Pancreas (tissue), 10 donors: ENCODE measurements at places on chromosomes 16 and 17. TPM values are rescaled to one million over a fixed set of nuclear protein-coding genes. Genes with fewer than 3 reads are reported as not detected.

The CD300LG gene
- total RNA-seq, result 0.56 TPM

The PRR35 gene
- total RNA-seq, result 0.61 TPM

GRCh38 chr16:87924041-87924810 is 12.1 kb downstream of the CA5A start:
- DNase-seq, result no peak
- peaks cover 5% of the 10 kb centered on the region for H3K4me1 ChIP-seq
- no peaks in the 10 kb centered on the region for H3K27me3 ChIP-seq
- H3K27ac ChIP-seq, result no peak overlapping the region
- H3K4me3 ChIP-seq, result no peak overlapping the region

DNA sequence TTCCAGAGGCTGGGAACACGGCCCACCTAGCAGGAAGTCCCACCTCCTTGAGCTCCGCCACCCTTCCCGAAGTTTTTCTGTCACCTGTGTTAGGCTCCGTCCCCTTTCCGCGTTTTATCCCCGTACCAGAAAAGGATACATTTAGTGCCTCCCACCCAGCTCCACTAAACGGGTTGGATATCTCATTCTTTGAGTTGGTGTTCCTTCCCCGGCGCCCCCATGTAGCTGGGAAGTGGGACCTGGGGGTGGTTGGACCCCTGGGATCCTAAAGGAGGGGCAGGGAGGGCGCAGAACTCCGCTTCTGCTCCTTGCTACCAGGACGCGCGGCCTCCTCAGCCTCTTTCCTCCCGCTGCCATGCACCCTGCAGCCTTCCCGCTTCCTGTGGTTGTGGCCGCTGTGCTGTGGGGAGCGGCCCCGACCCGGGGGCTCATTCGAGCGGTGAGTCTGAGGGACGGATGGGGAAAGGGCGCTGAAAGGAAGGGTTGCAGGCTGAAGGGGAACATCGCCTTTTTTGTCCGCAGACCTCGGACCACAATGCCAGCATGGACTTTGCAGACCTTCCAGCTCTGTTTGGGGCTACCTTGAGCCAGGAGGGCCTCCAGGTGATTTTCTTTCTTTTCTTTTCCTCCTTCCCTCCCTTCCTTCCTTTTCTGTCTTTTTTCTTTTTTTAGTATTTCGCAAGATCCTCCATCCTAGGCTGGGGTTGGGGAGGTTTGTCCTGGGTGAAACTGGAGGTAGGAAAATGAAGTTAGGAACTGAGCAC is 669 bp downstream of the RNF167 start:
- peaks cover 5% of the 10 kb centered on the region for H3K4me1 ChIP-seq
- H3K4me3 ChIP-seq, result peak overlapping the region; percentile 97
- H3K36me3 ChIP-seq, result no peaks in the 10 kb centered on the region
- peak overlapping the region; percentile 88 for H3K27ac ChIP-seq

DNA sequence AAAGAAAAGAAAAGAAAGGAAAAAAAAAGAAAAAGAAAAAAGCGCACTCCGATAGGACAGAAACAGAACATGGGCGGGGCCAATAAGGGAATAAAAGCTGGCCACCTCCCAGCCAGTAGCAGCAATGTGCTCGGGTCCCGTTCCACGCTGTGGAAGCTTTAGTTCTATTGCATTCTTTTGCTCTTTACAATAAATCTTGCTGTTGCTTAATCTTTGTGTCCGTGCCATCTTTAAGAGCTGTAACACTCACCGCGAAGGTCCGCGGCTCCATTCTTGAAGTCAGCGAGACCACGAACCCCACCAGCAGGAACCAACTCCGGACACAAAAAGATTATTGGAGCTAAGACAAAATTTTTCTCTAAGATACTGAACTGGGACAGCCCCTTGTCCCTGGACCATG is 3.1 kb upstream of the ARL5C start:
- no peaks in the 10 kb centered on the region for H3K27me3 ChIP-seq
- H3K36me3 ChIP-seq, result no peaks in the 10 kb centered on the region
- no peaks in the 10 kb centered on the region for H3K4me1 ChIP-seq
- DNase-seq, result no peak
- H3K27ac ChIP-seq, result no peak overlapping the region
